Large intestine (tissue), 12 donors: ENCODE measurements at places on chromosomes 11 and 22.
A peak's percentile ranks its signal among the peaks of the same experiment; 100 is the strongest.

- DNase-seq = peak; percentile 96
Observed at GRCh38 chr11:61923166-61924063, 6.0 kb upstream of the RAB3IL1 start.

DNA sequence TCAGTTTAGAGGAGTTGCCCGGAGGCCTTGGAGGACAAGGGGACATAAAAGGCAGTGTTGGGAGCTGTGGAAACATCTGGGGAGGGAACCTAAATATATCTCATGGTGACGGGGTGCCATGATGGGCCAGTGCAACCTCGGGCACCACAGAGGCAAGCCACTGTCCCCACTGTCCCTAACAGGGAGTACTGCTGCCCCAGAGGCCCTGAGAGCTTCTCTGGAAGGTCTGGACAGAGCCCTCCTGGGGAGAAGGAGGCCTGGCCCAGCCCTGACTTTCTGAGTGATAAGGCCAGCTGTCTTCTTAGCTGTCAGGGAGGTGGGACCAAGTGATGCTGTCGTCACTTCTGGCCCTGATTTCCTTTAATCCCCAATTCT lies 5.5 kb upstream of the P2RY6 start:
- DNase-seq = no peak

DNA sequence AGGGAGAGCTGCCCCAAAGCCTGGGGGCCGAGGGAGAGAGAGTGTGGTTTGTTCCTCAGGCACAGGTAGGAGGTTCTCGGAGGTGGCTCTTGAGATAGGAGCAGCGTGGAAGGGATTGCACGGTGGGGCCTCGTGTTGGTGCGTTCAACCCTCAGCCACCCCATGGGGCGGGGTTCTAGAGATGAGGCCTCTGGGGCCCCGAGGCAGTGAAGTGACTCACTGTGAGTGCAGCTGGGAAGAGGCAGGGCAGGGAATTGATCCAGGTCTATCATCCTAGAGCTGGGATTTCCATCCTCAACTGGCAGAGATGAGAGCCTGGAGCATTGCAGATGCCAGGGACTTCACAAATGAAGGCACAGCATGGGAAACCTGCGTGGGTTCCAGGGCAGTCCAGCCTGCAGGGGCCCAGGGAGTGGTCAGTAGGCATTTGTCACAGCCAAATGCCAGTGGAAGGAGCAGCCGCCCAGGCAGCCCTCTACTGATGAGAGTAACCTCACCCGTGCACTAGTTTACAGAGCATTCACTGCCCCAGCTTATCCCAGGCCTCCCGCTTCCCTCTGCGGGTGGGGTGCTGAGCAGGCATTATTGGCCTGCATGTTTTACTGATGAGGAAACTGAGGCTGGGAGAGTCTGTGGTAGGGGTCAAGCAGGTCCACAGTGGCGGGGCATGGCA lies 5.1 kb upstream of the SMARCB1 start:
- peak; percentile 89 for DNase-seq

DNA sequence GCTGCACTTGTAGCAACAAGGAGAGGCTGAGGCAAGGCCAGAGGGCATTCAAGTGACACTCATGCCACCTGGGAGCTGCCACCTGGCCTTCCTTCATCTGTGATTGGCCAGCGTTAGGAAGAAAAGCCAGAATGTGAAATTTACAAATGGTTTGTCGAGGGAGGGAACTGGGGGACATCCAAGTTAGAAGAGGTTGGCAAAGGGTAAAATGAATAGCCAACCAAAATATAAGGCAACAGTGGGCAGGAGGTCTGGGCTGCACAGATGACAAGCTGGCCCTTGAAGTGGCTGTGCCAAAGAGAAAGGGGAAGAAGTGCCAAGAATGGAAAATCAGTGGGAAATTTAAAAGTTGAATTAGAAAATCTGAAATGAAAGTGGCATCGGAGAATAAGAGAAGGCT lies 221.4 kb downstream of the C11orf91 start:
- no peak for DNase-seq

GRCh38 chr11:115199481-115200069 lies 304.6 kb downstream of the CADM1 start:
- DNase-seq = no peak

GRCh38 chr11:74010306-74011300 lies 1.7 kb upstream of the UCP3 start:
- no peak for DNase-seq

GRCh38 chr22:32780726-32781310 lies 20.7 kb upstream of the TIMP3 start:
- DNase-seq = no peak

DNA sequence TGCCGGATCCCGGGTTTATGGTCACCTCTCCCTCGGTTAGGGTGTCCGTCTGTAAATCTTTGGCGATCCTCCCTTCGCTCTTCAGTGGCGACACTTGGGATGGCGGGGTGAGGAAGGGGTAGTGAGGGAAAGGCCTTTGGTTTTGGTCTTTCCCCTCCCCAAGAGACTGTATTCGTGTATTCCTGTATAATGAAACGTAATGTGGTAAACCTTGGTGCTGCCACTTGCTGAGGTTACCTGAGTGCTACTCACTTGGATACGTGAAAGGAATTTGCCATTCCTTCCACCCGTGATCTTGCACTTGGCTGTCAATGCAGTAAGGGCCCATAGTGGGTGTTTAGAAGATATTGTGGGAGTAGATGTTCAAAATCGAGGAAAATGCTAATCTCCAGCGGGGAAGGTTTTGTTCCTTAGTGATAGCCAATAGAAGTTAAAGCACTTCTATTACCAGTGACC lies 578 bp upstream of the NUP160 start:
- DNase-seq = no peak

GRCh38 chr11:117837070-117837776 lies 12.7 kb upstream of the FXYD2 start:
- DNase-seq = peak; percentile 80

DNA sequence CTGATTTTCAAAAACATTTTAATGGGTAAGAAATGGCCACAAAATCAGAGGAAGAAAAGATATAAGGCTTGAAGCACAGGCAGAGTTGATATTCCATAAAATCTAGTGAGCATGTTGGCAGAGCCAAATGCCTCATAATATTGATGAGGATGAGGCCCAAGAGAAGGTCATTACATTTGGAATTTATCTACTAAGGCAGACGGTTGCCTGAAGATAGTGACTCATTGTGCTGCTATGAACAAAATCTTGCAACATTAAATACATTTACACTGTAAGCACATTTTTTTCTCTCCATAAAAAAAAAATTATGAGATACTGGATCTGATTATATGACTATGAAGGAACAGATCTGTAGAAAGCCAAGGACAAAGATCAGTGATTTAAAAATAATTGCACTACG lies 881.4 kb upstream of the CHORDC1 start:
- DNase-seq = no peak

DNA sequence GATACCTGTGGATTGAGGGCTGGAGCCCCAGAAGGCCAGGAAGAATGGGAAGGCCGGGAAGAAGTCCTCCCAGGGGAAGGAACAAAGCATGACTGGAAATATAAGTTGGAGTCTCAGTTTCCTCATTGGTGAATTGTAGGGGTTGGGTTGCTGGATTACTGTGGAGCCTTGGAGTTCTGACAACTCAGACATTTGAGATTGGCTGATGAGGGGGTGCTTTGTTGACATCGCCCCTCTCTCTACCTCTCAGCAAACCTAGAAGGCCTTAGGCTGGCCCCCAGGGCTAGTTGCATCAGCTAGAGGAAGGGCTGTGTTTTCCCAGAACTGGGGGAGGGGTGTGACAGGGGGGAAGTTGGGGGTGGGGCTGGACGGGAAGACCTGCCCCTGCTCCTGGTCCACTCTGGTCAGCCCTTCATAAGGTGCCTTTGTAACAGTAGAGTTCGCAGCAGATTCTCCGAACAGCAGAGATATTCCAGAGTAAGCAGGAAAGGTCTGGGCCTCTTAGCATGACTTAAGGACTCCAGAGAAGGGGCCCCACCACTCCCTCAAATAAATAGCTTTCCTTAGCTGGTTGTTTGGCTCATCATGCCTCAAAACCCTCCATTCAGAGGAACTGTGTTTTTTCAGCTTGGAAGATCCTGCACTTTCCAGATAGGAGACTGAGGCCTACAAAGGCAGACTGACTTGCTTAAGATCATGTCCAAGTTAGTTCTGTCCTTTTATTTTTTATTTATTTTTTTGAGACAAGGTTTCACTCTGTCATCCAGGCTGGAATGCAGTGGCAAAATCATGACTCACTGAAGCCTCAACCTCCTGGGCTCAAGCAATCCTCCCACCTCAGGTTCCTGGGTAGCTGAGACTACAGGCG lies 12.5 kb upstream of the THRSP start:
- no peak for DNase-seq

GRCh38 chr11:44528103-44528502 lies 37.4 kb upstream of the CD82 start:
- DNase-seq = peak; percentile 40

GRCh38 chr11:120335556-120335907 lies 681 bp upstream of the ARHGEF12 start:
- DNase-seq = no peak

DNA sequence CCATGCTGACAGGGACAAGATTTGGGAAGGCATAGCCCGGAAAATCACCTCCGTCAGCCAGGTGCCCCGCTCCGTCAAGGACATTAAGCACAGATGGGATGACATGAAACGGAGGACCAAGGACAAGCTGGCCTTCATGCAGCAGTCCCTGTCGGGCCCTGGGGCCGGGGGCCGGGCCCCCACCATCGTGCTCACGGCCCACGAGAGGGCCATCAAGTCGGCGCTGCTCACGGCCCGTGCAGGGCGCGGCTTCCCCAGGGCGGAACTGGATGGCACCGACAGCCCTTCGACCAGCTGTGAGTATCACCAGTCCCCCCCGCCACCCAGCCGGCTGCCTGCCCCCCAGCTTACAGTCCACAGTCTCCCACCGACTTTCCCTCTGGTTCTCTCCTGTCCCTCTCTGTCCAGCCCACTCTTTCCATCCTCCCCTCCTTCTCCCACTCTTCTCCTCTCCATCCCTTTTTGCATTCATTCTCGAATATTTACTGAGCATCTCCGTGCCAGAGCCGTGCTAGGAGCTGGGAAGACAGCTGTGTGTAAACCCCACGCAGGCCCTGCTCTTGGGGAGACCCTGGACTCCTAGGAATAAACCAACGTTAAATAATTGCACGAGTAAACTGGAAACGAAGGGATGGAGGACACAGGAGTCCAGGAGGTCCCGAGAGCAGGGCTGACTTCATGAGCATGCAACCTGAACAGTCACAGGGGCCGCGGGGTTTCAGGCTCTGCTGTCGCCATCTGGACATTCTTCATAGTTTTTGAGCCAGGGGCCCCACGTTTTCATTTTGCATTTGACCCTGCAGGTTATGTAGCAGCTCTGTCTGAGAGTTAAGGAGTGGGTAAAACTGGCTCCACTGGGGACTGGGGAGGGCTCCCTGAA lies 62.8 kb downstream of the PRDM11 start:
- no peak for DNase-seq

GRCh38 chr11:10633261-10633660 lies 60.3 kb downstream of the IRAG1 start:
- DNase-seq = no peak

- DNase-seq = no peak
Observed at GRCh38 chr22:30127749-30128166, 47.5 kb downstream of the HORMAD2 start.

GRCh38 chr22:48827268-48827846 lies 1000.3 kb downstream of the BRD1 start:
- no peak for DNase-seq

DNA sequence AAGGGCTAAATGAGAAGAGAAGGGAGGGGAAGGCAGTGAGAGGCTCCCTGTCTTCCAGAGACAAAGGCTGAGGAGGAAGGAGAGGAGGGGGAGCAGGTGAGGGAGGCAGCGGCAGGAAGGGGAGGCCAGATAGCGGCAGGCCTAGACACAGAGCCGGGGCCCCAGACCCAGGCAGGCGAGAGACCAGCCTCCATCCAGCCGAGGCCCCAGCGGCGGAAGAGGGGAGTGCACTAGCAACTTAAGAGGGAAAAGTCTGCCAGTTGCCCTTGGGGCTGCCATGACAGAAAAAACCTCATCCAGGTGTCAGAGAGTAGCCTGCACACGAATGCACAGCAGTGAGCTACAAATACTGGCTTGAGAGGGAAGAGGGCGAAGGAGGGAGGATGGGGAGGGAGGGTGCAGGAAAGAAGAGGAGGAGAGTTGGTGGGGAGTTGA lies 46.7 kb downstream of the IGLL1 start:
- DNase-seq = peak; percentile 43

DNA sequence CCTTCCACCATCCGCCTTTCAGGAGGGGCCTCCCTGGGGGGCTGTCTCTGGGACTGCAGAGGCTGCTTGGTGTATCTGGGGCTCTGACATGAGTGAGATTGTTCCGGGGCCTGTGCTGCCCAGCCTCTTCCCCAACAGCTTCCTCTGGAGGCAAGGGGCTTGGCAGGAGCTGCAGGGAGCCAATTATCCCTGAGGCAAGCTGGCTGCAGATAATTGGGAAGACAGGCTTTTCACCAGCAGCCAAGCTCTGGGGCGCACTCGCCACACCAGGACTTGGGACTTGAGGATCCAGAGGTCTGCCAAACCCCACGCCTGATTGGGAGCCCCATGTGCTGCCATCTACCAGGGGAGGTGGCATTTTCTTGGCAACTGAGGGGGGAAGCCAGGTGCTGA lies 15.6 kb upstream of the RTN4R start:
- DNase-seq = no peak

DNA sequence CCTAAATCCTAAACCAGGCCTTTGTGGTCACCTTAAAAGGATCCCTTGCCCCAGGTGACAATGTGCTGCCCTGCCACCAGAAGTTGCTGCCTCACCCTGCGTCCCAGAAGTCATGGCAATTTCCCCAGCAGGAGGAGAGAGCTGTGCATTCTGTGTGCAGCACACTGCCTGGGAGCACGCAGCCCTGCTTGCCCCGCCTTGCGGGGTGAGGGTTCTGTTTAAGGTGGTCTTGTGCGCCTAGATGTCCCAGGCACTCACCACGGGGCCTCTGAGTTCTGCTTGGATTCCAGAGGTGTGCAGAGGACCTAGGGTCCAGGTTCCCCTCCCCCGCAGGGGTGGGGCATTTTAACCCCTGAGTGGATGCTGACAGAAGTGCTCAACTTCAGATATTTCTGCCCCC lies 95.0 kb downstream of the GRAMD1B start:
- no peak for DNase-seq

DNA sequence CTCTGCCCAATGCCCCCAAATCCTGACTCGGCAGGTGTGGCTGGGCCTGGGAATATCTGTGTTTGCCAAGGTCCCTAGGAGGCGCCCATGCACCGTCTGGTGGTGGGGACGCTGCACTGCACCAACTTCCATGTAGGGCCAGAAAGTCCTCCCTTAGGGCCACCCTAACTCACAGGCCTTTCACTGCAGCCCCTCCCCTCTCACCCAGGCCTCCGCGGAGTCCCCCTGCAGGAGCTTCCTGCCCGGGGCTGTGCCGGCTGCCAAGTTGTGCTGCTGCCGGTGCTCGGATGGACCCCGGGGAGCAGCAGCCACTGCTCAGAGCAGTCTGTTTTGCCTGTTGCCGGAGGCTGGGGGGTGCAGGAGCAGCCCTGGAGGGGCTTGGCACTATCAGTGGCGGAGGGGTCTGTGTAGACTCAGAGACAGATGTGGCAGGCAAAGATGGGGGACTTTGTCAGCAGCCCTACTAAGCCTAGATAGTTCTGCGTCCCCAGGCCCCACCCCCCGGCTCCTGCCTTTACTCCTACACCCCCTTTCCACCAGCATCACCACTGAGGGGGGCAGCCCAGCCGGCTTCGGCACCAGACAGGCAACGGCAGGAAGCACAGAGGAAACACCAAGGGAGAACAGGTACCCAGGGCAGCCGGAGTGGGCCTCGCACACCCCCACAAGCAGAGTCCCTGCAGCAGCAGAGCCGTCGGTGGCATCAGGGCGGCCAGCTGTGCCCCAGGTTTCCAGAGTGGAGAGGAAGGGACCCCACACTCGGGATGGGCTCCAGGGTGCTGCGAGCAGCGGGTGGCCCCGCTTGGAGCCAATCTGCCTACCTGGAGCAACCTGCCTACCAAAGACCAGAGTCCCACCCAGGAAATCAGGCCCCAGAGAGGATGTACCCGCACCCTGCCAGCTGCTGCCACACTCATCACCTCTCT lies 124.3 kb downstream of the TRIM29 start:
- DNase-seq = peak; percentile 50
